ENCODE measurements at places on chromosomes 1 and 21.

- no peak for DNase-seq
Measured at GRCh38 chr1:91526496-91526895, 25.8 kb downstream of the CDC7 start.

DNA sequence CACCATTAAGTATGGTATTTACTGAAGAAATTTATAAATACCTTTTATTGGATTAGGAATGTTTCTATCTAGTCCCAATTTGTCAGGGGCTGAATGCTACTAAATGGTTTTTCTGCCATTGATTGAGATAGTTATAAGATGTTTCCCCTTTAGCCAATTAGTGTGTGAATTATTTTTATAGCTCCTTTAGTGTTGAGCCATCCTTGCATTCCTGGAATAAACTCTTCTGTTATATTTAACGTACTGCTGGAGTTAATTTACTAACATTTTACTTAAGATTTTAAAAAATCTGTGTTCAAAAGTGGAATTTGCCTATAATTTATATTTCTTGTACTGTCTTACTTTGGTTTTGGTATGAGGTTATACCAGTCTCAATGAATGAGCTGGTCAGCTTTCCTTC is 25.4 kb upstream of the LRRC3 start:
- DNase-seq = no peak

DNA sequence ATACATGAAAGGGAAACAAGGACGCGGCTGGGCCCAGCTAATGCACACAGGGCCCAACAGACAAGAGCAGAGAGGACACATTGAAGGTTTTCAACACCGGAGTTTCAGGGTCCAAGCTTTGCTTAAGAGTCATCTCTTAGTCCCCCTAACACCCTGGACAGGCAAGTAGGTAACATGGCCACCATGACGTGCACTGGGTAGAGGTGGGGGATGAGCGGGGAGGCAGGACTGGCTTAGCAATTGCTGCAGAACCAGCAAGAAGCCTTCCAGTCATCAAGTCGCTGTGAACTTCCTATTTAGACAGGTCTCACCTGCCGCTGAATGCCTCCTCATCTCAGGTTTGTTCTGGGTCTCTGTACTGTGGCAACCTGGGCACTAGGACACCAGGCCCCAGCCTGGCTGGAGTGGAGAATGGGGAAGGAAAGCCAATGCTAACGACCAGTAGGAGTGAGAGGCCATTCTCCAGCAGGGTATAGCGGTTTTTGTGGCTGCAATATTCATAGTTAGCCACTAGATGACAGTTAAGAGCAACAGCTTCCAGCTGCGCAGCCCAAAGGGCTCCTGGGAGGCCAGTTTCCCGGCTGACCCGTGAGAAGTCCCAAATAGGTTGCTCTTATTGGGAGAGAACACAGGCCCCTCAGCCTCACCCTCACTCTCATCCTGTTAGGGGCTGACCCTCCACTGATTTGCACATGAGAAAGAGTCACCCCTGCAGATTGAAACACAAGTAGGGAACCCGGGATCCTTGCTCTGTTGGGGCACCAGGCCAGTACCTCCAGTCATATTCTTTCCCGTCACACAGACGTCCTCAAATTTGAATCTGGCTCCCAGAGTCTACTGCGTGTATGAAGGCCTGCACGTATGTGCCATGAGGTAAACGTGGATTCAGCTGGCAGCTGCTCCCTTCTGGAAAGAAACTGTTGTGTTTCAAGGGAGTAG is 6.0 kb upstream of the PIGC start:
- peak; percentile 13 for DNase-seq

- DNase-seq = no peak
Measured at GRCh38 chr1:46044116-46044515, 88.3 kb downstream of the PIK3R3 start.

DNA sequence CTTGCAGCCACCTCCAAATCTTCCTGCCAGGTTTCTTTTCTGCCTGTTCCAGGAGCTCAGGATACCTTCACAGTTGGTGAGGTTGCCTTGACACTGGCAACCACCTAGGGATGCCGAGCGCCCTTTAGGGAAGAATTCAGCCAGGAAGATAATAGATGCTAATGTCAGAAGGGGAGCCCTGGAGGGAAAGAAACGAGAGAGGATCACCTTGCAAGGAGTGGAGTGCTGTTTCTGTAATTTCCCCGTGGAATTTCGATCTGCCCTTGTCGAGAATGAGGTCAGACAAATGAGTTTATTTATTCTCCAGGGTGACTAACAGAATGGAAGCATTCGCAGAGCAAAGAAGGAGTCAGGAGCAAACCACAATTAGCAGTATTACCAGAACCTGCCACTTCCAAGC is 315.8 kb upstream of the KAZN start:
- no peak for DNase-seq

DNA sequence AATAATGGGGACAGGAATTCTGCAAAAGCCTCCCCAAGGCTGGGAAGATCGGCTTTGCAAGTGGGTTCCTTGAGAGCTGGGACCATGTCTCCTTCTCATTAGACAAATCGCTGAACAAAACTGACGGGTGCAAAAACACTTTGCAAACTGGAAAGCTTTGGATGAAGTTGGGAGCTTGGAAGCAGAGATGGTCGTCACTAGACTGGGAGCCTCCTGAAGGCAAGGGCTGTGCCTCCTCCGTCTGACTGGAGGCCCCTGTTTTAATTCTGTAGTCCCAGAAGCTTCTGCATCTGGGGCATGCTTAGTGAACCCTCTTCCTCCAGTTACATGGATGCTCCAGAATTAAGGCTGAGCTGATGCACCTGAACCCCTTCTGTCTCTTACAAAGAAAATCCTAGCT is 82.3 kb upstream of the IFFO2 start:
- DNase-seq = no peak

GRCh38 chr1:203743091-203743571 is 21.9 kb upstream of the LAX1 start:
- no peak for DNase-seq

GRCh38 chr21:42306366-42307035 is 8.7 kb downstream of the TFF3 start:
- no peak for DNase-seq

DNA sequence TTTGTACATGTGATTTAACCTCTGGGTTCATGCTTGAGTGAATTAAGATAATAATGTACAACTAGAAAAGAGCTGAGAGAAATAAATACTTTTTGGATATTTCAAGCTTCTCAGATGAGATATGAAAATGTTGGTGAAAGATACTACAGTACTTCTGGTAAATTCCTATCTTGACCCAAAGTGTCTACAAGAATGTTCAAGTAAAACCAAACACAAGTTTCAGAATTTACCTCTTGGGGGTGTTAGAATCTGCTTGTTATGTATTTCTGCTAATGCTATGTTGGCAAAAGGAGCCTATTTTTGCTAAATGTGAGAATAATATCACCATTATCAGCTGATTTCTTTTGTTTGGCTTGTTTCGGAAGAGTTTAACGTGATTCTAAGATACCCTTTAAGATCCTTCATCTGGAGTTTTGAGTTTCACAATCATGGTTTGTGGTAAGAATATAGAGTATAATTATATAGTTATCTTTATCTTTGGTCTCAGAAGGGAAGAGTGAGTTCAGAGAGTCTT is 388.5 kb downstream of the LMO4 start:
- DNase-seq = no peak

GRCh38 chr1:231192620-231193163 is 30.8 kb downstream of the TRIM67 start:
- no peak for DNase-seq

Measured in CD8-positive, alpha-beta memory T cell (primary cell).